ENCODE measurements at places on chromosomes 3 and 15.

- no peak for DNase-seq
Measured at GRCh38 chr3:143329567-143330211, 210.1 kb downstream of the CHST2 start.

DNA sequence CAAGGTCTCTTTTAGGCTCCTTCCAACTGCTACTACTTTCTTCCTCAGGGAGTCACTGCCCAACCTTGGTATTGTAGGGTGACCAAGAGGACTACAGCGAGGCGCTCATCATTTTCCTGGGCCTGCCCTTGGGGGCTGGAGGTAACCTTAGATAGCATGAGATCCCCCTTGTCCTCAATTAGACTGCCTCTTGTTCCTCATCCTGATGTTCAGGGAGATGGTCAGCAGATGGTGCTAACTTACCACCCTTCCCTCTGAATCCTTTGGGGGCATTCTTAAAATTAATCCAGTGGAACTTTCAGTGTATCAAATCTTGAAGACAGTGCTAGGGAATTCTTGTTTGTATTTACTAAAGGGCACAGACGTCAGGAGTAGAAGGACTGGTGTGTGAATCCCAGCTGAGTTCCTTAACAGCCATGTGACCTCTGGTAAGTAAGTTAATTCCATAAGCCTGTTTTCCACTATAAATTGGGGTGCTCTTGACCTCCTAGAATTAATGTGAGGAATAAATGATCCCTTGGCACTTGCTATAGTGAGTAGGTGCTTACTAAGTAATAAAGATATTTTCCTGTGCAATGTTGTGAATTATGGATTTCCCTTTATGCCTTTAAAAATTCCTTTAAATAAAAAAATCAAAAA, 4.1 kb upstream of the CLPX start:
- no peak for DNase-seq

- DNase-seq, result no peak
Measured at GRCh38 chr3:47318916-47319315, 36.2 kb downstream of the KLHL18 start.

DNA sequence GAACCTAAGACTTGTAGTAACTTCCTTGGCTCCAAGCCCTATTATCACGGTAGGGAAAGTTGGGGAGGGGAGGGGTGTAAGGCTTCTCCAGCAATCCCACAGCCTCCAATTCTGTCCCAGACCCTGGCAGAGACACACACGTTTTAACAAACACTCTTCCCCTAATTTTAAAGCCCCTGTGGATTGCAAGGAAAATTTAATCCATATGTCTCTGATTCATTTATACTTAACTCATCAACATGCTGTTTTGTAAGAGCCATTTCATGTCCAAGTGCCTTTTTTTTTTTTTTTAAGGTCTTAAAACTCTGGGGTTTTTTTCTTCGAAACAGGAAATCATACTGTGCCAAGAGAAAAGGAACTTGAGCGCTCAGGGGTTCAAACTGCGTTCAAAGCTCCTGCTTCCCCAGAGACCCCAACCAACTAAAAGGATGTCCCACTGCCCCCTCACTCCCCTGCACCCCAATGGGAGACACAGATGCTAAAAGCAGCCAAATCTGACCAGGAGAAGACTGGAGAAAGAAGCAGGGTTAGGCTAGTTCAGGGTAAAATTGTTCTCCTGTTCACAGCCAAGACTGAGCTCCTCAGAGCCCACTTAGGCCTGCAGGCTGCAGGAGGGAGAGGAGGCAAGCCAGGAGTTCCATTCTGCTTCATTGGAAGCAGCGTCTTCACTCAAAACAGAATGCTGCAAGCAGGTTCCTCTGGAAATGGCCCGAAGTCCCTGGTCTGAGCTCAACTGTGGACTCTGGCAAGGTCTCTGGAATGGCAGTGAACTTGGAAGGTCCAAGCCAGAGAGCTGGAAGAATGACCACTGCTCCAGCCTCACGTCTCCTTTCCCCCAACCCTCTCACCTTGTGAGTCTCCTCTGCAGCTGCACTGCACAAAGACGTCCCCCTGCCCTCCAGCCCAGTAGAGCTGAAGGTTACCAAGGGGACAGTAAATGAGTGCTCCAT, 172.5 kb downstream of the NTRK3 start:
- no peak for DNase-seq

GRCh38 chr3:193960487-193961274, 175.3 kb upstream of the HES1 start:
- no peak for DNase-seq

DNA sequence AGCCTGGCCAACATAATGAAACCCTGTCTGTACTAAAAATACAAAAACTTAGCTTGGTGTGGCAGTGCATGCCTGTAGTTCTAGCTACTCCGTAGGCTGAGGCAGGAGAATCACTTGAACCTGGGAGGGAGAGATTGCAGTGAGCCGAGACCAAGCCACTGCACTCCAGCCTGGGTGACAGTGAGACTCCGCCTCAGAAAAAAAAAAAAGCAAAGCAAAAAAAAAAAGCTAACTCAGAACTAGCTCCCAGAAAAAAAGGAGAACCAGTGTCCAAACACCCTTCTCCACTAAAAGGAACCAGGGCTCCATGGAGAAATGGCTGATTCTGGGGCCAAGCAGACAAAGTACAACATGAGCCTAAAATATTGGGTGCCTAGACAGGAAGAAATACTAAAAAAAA, 16.7 kb upstream of the CRTC3 start:
- DNase-seq, result no peak

- no peak for DNase-seq
Measured at GRCh38 chr3:134932035-134932434, 137.0 kb downstream of the EPHB1 start.

- no peak for DNase-seq
Measured at GRCh38 chr3:197465996-197466549, 89.7 kb downstream of the BDH1 start.

DNA sequence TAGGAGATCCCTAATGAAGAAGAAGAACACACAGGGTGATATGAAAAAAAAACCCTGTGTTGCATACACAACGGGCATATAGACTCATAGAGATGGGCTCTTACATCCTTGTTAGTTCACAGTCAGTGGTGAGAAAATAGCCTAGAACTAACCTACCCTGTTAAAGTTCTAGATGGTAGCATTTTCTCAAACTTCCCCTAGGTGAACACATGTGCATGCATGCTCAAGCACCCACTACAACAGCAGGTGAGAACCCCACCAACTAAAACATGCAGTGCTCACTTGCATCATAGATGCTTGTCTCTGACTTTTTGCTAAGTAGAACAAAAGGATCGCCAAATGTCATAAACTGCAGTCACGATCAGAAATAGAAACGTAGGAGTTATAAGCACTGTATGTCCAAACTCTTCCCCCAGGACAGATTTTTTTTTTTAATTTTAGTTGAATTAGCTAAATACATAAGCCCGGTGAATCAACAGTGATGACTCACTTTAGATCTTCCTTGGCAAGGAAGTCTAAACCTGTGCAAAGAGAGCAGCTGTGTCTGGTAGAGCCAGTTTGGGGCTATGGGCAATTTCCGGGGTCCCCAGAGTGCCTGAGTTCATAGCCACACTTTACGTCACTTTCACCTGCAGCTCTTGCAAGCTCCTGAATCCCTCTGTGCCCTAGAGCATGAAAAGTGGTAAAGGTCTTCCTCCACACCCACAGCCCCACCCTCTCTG, 96.2 kb upstream of the SEMA6D start:
- no peak for DNase-seq

GRCh38 chr15:62756326-62756994, 286.1 kb upstream of the TPM1 start:
- DNase-seq, result no peak

DNA sequence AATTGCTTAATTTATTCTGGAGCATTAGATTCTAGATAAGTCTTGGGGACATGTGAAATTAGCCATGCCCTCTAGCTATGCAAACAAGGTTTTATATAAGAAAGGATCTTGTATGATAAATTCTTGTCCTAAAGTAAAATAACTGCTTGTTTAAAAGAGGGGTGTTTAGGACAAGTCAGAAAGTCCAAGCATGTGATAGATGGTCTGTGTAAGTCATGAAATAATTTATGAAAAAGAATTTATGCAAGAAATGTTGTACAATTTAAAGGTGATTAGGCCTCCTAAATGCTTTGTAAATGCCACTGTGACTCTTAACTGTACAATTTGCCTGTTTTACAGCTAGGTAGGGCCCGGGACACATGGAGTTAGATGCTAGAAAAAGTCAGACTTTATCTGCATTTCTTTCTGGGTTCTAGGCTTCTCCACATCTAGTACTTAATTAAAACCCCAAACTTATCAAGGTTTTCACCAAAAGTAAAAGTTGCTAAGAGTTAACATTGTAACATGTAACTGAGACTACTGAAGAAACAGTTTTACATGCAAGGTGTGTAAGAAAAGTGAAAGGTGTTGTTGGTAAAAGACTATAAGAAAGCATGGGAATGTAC, 13.2 kb downstream of the LINS1 start:
- DNase-seq, result no peak

- no peak for DNase-seq
Measured at GRCh38 chr3:112464264-112464663, 35.0 kb downstream of the BTLA start.

DNA sequence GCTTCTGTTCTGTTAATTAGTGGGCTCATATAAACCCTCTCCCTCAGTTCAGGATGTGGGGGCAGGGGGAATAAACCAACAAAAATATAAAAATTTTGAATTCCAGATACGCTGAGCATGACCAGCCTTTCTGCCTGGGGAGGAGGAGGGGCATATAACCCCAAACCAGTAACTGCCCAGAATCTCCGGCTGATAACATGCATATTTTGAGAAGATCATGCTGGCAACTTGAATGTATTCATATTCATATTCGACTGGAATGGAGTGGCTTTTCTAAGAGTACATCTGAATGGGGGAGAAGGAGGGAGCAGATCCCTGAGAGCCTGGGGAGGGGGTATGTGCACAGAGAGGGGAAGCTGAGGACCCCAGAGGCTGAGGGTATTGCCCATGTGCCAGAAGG, 54.5 kb upstream of the LCTL start:
- no peak for DNase-seq

- no peak for DNase-seq
Measured at GRCh38 chr15:90184119-90184785, 16.9 kb upstream of the SEMA4B start.

DNA sequence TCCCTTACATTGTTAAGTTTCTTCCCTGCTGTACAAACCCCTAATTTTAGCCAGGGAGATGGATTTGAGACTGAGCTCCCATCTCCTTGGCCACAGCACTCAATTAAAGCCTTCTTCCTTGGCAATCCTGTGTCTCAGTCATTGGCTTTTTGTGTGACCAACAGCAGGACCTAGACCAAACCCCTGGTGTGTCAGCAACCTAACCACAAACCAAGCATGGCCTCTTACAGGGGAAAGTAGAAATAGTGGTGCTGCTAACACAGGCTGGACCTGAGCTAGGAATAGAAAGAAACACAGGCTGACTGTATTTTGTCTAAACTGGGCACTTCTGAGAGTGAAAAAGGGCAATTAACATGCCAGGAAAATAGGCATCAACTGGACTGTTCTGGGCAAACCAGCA, 37.9 kb downstream of the PPCDC start:
- no peak for DNase-seq

DNA sequence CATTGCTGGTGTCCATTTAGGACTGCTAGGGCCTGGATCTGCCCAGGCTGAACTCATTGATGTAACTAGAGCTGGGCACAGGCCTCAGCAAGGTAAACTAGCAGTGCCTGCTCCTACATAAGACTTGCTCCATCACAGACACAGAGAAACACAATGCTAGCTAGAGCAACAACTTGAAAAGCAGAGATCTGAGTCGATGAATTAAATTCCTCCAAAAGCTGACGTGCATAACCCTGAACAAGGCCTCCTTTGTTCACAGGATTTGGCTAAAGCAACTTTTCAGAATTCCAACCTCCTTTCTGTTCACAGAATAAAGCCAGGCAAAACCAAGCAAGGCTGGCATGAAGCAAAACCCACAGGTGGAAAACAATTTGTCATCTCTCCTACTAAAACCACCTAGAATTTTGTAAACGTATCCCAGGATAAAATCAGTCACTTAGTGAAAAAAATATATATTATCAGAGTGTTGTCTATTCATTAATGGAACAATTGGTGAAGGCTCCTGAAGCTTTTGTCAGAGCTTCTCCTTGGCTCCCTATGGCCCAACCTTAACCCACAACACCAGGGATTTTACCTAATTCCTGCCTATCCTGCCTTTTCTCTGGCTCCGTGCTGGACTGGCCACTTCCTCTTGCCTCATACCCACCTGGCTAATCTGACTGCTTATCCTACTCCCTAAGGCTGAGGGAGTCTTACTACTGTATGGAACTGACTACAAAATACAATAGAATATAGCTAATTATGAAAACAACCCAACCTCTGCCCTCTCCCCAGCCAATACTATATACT, 39.9 kb downstream of the PLCH1 start:
- no peak for DNase-seq
